ENCODE measurements at places on chromosomes 3 and 15. TPM values are rescaled to one million over a fixed set of nuclear protein-coding genes. Genes with fewer than 3 reads are reported as not detected.

CISH gene
- total RNA-seq, result 0.44 TPM

ARHGAP31 gene
- 42.5 TPM for total RNA-seq

ACKR2 gene
- total RNA-seq, result 0.16 TPM

ASB14 gene
- total RNA-seq, result not detected

Data from bladder microvascular endothelial cell (primary cell).